ENCODE measurements at places on chromosomes 2 and 18.

GRCh38 chr2:219886615-219887014 lies 259.2 kb downstream of the SLC4A3 start:
- no peak for DNase-seq

GRCh38 chr18:13910986-13911385 lies 4.3 kb downstream of the MC2R start:
- DNase-seq = no peak

DNA sequence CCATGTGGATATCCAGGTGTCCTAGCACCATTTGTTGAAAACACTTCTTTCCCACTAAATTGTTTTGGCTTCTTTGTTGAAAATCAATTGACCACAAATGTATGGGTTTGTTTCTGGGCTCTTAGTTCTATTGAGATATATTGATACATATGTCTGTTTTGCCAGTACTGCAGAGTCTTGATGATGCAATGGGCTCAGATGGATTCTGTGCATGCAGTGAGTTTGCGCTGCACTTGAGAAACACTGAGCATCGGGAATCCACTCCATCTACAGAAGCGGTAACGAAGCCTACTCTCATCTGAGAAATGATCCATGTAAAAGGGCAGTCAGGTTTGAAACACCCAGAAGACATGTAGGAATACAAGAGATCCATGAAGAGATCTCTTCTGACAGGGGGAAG lies 21.9 kb upstream of the DNAJC10 start:
- no peak for DNase-seq

GRCh38 chr2:53755121-53755520 lies 12.5 kb upstream of the CHAC2 start:
- no peak for DNase-seq

- no peak for DNase-seq
These were observed 67.8 kb downstream of the PSMG2 start for GRCh38 chr18:12770469-12771219.

DNA sequence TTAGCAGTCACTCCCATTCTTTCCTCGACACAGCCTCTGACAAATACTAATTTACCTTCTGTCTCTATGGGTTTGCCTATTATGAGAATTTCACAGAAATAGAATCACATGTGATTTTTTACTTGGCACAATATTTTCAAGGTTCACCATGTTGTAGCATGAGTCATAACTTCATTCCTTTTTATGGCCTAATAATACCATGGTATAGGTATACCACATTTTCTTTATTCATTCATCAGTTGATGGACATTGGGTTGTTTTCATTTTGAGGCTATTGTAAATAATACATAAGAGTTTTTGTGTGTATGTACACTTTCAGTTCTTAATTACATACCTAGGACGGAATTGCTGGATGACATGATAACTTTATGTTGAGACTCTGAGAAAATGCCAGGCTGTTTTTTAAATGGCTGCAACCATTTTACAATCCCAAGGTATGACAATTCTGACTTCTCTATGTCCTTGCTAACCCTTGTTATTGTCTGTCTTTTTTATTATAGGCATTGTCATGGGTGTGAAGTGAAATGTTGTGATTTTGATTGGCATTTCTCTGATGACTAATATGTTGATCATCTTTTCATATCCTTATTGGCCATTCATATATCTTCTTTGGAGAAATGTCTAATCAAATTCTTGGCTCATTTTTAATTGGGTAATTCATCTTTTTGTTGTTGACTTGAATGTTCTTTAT lies 87.9 kb downstream of the IRS1 start:
- no peak for DNase-seq

- no peak for DNase-seq
These were observed 357.5 kb downstream of the PTPRM start for GRCh38 chr18:7924616-7925015.

DNA sequence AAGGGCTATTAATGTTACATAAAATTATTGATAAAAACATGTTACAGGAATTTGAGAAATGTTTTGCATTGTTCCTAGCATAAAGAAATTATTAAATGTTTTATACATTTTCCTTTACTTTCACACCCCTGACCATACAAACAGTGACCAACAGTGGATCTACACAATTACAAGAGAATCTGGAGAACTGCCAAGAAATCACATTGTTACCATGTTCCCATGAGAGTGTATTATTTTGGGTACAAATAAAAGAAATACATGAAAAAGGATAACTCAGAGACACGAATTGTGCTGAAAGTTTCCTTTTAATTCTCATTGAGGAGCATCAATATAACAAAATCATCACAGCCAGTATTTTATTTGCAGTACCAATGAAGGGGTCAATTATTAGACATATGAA lies 150.1 kb downstream of the WDPCP start:
- no peak for DNase-seq

DNA sequence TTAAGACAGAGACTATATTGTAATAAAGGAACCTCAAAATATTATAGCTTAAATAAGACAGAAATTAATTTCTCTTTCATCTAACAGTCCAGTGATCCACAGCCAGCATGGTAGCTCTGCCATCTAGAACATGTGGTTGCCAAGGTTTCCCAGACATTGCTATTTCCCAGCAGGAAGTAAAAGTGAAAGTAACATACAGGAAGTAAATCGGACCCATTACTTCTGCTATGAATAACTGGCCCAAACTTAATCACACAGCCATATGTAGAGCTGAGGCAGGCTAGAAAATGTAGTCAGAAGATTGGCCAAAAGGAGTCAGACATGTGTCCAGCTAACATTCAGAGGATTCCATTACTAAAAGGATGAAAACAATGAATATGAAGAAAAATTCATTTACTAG lies 71.0 kb downstream of the NOL4 start:
- no peak for DNase-seq

- DNase-seq = no peak
These were observed 84.7 kb downstream of the NFATC1 start for GRCh38 chr18:79480171-79481045.

GRCh38 chr18:14974576-14974975 lies 226.6 kb downstream of the ANKRD30B start:
- no peak for DNase-seq

DNA sequence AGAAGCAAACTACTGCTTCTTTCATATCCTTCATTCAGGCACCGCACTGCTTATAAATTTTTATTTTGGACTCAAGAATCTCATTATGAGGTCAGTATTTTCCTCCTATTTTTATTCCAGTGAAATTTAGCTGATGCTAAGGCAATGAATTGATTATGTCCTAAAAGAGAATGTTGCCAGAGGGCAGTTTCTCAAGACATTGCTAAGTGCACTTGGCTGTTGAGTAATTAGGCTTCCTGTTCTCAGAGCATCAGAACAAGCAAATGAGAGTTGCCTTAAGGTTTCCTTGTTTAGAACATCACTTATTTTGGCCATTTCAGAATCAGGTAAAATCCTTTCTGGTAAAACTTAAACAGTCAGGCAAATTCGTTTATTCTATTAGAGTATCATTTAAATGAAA lies 548.6 kb upstream of the ZEB2 start:
- no peak for DNase-seq

- DNase-seq = no peak
These were observed 72.1 kb upstream of the FHL2 start for GRCh38 chr2:105470979-105471378.

DNA sequence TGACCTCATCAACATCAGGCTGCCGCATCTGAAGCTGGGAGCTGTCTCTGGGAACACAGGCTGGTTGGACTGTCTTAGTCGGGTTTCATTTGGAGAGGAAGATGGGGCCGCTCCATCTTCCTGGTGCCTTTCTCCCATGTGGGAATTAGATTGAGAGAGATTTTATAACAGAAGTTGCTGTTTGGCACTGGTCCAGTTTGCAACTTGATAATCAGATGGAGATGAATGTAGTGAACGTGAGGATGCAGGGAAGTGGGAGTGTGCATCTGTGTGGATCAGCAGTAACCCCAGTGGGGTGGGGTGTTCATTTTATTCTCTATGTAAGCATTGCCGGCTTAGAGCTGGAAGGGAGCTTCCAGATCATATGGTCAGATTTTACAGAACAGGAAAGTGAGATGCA lies 250.9 kb downstream of the DCDC2C start:
- DNase-seq = no peak

- DNase-seq = no peak
These were observed 169.3 kb downstream of the SETBP1 start for GRCh38 chr18:44850001-44850400.

DNA sequence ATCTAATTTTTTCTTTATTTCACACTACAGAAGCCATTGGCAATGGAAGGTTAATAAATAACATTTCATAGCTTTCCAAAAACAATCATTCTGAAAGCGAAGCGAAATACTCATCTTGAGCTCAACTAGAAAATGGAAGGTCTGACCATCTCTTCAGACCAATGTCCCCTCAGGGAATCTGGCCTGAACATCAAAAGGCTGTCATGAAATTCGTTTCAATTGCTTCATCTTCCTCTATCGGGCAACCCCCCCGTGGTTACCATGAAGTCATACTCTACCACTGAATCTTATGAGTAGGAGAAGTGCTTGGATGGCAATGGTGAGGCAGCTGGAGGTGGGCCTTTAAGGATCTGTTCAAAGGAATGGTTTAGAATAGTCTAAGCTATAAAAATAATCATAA lies 22.9 kb upstream of the CYTIP start:
- no peak for DNase-seq

GRCh38 chr2:197889041-197889440 lies 84.6 kb downstream of the PLCL1 start:
- no peak for DNase-seq

DNA sequence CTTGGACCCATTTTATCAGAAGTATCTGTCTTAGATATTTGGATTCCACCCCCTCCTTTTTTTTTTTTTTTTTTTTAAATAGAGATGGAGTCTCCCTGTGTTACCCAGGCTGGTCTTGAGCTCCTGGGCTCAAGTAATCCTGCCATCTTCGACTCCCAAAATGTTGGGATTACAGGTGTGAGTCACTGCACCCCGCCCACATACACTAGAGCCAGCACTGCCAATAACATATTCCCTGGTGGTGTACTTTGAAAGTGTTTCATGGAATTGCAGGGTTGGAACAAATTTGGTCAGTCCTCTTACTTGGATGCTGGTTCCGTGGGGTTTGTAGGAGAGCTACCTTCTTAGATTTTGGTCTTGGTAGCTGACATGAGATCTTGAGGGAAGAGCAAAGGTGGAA lies 15.0 kb downstream of the PDCL3 start:
- DNase-seq = no peak

DNA sequence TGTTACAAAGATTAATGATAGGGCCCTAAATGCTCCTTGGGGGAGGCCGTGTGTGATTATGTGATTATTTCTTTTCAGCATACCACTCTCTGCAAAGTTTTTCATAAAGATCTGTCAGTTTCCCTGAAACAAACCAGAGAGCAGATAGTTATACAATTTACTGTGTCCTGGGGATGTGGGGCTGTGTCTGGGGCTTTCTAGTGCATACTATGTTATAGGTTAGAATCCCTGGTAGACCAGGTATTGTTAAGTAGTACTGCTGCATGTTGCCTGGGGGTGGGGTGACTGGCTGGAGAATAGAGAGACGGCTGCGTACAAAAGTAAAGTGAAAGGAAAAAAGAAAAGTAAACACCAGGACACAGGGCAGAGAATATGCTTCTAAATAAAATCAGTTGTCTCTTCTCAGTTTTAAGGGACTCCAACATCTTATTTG lies 3.3 kb upstream of the CCBE1 start:
- no peak for DNase-seq

- DNase-seq = no peak
These were observed 197.6 kb upstream of the CHST9 start for GRCh38 chr18:27382567-27383216.

DNA sequence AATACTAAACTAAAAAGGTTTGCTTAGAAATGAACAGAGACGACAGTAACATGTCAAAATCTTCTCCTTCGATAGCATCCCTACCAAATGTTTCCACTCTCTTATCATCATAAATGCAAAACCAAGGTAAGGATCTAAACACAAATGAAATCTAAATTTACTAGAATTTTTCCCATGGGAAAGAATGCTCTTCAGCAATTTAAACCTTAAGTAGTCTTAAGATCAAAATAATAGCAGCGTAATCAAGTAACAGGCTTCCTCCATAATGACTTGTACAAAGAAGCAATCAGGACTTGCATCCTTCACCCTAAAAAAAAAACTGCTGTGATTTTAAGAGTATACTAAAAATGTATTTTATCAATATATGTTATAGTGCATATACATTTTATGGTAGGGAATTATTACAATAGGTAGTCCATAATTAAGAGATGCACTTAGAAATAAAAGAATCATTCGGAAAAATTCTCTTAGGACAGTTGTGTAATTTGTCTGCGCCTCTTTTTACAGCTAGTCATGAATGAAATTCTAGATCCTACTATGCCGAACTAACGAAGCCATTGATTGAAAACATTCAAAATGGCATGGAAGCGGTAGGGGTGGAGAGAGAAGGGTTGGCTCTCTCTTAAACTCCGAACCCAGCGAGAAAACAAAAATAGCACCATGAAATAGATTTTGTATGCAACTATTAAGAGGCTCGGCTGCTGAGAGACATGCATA lies 1.3 kb downstream of the PGAP1 start:
- DNase-seq = no peak

DNA sequence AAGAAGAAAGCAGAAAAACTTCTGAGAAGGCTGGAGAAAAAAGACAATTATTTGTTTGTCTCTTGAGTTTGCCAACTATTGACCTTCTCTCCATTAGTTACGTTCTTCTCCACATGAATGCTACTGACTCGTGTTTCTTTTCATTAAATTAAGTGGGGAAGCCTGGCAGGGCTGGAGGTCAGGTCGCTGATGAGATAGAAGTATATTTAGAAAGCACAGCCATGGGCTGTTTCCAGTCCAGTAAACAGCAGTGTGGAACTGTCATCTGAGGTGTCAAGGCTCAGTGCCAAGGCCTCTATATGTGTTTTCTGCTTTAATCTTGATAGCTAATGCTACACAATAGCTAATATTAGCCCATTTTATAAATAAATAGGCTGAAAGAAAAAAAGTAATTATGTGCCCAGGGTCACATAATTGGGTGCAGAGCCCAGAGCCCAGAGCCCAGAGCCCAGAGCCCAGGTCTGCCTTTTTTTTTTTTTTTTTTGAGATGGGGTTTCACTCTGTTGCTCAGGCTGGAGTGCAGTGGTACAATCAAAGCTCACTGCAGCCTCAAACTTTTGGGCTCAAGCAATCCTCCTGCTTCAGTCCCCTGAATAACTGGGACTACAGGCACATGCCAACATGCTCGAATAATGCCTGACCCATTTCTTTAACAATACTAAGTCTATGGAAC lies 6.3 kb downstream of the MSGN1 start:
- DNase-seq = no peak

DNA sequence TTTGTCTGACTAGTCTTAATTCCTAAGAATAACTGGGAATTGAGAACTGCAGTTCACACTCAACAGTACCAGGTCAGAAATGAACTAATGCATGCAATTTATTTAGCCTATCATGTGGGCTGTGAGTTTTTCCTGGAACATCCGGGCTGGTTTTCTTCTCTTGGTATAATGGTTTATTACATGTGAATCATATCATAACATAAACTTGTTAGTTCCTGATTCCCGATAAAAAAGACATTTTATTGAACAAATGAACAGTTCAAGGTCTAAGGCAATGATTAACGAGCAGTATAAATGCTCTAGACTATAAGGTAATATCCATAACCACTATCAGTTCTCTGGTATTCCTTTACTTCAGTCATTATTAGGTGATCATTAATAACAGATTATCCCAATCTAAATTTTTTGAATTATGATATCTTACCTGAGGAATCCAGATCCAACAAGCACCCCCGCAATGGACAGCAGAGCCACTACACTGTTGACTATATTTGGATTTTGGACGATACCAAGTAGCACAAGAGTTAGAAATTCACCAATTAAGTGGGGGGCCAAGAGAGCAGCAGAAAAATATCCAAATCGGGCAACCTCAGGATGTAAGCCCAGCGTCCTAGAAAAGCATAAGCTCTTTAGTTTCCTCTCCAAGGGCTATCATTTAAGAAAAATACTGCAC lies 19.0 kb downstream of the ABCG5 start:
- no peak for DNase-seq

GRCh38 chr2:119366161-119366648 lies 429 bp downstream of the C2orf76 start:
- DNase-seq = no peak
